MCF 10A (cell line): ENCODE measurements at places on chromosomes 3 and 15.

DNA sequence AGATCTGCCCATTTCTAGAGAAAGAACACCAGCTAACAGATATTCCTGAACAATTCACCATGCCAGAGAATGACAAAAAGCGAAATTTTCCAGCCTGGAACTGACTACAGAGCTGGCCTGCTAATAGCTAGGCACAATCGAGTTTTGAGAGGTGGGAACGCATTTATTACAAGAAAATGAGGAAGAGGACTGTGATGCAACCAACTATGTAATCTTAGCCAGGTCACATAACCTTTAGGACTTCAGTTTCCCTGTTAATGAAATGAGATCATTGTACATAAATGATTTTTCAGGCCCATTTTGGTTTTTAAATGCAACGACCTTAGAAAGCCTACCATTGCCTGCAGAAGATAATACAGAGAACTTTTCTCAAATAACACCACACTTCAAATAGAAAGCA lies 72.1 kb upstream of the SETMAR start:
- DNase-seq: no peak

GRCh38 chr3:13860001-13860400 lies 19.9 kb downstream of the WNT7A start:
- DNase-seq: no peak

DNA sequence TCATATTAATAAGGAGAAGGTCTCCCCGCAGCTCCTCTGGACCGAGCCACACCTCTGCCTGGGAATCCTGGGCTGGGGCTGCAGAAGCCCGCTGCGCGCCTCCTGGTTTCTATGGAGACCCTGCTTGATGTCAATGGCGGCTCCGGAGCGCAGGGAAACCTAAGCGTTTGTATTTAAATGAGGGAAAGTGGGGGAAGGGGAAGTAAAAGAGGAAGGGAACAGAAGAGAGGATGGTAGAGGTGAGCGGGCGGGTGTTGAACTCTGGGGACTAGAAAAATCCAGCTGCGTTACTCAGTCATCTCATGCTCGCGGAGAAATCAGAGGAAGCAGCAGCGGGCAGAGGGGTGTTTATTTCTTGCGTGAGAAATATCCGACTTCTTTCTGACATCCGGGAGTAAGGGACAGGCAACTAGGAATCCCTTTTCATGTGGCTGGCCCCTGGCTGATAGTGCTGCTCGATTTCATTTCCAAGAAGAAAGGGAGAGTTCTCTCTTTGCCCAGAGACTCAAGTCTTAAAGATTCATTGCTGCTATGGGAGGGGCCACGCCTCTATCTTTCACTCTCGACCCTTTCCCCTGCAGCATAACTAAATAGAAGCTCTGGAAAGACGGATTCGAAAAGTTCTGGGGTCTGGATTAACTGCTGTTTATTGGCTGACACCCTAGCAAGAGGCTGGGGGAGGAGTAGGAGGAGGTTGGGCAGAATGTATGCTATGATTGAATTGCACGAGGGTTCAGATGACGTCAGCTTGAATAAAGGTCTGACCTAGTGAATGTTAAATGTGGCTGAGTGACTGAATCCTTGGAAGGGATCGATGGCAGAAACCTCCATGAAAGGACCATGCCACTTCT lies 110.5 kb upstream of the GAP43 start:
- DNase-seq: peak; percentile 21

DNA sequence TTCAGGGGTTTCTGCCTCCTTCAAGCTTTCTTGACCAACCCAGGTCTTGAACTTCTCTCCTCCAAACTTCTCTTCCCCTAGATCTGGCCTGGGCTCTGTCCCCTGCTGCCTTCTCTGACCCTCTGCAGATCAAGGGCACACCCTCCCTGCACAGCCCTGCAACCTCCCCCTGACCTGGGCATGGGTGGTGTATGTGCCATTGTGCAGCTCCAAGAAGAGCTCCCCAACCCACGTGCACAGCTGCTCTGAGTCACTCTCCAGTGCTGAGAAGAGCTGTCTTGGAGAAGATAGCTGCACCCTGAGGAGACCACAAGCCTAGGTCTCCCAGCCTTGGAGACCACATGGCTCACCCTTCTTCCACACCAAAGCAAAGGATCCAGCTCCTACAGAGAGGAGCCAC lies 8.0 kb downstream of the MAN2C1 start:
- no peak for DNase-seq

GRCh38 chr3:193775421-193776077 lies 182.5 kb downstream of the OPA1 start:
- no peak for DNase-seq

DNA sequence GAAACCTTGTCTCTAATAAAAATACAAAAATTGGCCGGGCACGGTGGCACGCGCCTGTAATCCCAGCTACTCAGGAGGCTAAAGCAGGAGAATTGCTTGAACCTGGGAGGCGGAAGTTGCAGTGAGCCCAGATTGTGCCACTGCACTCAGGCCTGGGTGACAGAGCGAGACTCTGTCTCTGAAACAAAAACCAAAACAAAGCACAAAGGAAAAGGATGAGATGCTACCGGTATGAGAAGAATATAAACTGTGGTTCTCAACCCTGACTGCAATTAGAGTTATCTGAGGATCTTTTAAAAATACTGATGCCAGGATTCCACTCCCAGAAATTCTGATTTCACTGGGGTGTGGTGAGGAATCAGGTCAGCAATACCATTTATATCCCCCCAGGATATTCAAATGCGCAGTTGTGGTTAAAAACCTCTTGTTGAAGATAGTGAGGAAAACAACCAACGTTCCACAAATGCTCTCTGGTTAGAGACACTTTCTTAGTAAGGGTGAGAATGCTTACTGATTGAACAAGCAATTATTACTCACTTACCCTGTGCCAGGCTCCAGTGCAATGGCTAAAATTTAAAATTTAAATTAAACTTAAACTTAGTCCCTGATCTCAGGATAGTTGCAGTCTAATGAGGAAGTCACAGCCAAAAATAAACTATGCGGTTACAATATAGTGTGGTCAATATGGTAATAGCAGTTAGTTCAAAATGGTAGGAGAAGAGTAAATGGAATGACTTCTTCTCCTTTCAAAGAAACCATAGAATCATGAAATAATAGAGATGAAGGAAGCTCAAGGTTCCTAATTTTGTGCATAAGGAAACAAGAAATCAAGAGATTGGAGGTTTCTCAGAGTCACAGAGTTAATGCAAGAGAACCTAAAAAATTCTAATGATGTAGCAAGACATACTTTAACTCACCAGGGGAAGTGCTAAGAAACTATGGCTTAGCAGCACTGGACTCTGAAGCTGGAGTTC lies 109.5 kb downstream of the SSR3 start:
- DNase-seq: no peak

- no peak for DNase-seq
Observed at GRCh38 chr3:128282380-128283196, 129.3 kb downstream of the EEFSEC start.

- DNase-seq: no peak
Observed at GRCh38 chr15:95561463-95561862, 769.0 kb upstream of the NR2F2 start.

DNA sequence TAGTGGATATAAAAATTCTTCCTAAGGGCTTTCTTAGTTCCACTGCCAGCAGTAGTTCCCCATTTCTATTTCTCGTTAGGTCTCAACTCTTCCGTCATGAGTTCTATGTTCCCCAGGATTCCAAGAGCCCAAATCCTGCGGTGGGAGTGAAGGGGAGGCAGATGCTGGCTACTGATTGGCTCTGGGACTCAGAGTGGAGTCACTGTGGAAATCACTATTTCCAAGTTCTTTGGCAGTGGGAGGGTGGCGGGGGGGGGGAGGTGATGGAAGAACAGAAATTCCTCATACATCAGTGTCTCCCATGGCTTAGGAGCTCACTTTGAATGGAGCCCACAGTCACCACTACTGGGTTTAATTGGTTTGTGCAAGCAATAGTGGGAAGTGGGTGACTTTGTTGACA lies 5.6 kb downstream of the CCR1 start:
- no peak for DNase-seq

GRCh38 chr3:82259994-82260393 lies 498.5 kb upstream of the GBE1 start:
- DNase-seq: peak; percentile 43

GRCh38 chr3:173744895-173745294 lies 347.4 kb downstream of the NLGN1 start:
- no peak for DNase-seq

DNA sequence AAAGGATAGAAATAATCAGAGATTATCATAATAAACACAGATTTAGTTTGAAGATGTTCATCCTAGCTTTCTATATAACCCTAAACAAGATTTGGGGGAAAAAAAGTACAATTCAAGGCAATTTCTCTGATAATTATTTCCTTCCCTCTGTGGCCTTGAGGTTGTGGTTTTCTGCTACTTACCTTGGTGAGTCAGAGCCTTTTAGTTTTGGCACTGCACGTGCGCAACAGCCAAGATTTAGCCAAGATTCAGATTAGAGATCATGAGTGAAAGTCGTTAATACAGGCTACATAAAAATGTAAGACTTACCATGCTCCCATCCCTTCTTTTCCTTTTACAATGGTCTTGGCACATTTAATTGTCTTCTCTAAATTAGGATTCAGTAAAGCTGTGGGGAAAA lies 6.7 kb downstream of the LYZL4 start:
- peak; percentile 46 for DNase-seq

DNA sequence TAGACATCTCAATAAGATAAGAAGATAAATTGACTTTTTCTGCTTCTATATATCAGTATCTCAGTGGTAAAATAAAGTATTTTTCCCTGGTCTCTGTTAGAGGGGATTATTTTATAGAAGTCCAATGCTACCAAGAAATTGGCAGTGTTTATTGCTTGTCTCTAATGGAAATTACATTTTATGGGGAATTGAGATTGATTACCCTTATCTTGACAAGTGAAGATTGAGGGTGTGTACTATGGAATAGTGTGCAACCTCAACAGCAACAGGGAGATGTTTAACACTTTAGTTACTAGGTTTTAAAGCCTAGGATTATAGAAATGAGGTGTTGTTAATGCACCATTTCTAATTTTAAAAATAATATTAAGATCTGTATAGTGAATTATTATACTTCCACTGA lies 154.8 kb upstream of the ROBO1 start:
- DNase-seq: no peak

GRCh38 chr3:150721285-150722130 lies 17.8 kb upstream of the ERICH6 start:
- DNase-seq: peak; percentile 65

DNA sequence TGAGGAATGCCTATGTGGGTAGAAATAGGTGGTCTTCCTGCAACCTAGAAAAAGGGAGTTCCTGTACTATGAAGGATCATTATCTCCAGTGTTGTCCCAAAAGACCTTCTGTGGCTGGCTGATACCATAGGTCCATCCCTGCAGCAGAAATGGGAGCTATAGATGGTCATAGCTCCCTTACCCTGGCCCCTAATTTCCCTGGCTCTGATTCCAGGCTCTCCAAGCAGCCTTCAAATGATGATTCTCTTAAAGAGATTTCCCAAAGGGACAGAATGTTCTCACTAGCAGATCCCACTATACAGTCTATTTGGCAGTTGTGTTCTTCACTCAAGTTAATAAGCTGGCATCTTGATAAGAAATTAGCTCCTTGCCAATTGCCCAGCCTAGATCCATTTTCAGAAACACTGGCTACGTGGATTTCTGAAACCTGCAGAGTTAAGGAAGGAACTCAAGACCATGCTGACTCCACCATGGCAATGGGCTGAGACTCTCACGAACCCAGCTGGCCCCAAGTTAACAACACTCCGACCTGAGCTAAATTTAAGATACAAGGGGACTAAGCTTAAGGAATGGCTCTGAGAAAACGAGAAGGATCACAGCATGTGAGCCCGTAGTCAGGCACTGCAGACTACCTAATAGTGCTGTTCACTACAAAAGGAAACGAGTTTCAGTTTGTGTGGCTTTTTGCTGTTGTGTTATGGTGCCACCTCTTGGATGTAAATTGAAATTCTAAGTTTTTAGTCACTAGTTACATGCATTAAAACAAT lies 11.4 kb downstream of the C15orf40 start:
- DNase-seq: peak; percentile 59

DNA sequence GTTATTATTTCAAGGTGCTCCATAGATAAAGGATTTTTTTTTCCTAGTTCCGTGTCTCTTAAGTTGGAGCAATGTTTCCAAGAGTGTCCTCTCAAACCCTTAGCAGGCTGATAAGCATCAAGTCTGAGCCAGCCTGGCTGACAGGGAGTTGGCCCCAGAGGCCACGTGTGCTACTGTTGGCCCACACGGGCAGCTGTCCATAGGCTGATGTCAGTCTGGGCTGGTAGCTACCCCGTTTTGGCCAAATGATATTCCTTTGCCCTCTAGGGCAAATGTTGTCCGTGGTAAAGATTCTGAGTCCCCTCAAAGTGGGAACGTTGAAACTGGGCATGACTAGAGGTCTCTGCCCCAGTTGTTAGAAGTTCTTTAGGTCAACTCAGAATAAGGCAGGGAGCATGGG lies 99.4 kb downstream of the FLNB start:
- no peak for DNase-seq

GRCh38 chr15:67085818-67086636 lies 20.6 kb downstream of the SMAD3 start:
- peak; percentile 71 for DNase-seq

DNA sequence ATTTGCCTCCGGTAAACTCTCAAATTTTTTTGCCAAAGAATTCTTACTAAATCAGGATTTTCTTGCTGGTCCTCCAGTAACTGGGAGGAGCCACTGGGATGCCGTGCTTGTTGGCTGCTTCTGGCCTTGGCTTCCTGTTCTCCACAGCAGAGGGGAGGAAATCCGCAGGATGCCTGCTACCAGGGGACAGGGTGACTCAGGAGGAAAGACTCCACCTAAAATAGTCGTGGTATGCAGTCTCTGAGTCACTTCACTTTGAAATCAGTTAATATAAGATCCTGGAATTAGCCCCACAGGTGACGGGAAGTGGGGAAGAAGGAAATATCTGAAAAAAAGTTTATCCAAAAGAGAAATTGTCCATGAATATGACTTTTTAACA lies 6.5 kb upstream of the TM4SF18 start:
- peak; percentile 91 for DNase-seq

- DNase-seq: no peak
Observed at GRCh38 chr3:39169712-39170111, 16.3 kb upstream of the CSRNP1 start.

GRCh38 chr3:71130471-71131374 lies 452.8 kb downstream of the FOXP1 start:
- DNase-seq: peak; percentile 47

DNA sequence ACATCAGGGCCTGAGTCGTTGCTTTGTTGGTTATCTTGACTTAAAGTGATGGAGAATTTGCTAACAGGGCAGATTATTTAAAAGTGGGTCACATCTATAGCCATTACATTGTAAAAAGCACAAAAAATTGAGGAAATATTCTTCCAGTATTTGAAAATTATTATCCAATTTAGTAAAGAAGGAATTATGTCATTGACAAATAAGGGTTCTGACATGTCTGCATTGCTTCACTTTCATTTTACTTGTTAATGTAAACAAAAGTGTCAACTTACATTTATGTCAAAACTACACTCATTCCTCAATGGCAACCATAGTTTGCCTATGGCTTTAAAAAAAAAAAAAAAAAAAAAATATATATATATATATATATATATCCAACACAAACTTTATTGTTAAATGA lies 3.4 kb upstream of the PARP14 start:
- no peak for DNase-seq

GRCh38 chr3:185341616-185342458 lies 21.1 kb upstream of the MAP3K13 start:
- no peak for DNase-seq
